SW480 (cell line): ENCODE measurements at places on chromosomes 13 and 19.

DNA sequence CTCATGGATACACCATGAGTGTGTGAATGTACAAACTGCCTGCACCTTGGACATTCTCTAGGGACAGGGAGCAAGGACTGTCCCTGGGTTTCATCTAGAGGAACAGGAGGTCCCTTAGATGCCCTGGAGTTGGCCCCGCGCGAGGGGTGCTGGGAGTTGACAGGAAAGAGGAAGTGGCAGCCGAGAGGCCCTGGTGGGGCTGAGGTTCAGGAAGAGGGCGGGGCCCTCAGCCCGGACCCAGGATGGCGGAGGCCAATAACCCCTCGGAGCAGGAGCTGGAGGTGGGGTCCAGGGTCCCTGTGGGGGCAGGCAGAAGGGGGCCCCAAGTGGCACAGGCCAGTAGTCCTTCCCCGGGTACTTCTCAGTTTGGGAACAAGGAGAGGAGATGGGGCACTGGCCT is 6.9 kb downstream of the PKN1 start:
- DNase-seq, result no peak

GRCh38 chr13:29754473-29754806 is 96.0 kb downstream of the UBL3 start:
- peak; percentile 27 for DNase-seq

GRCh38 chr19:33770107-33770506 is 26.6 kb upstream of the KCTD15 start:
- DNase-seq, result no peak

GRCh38 chr13:21326155-21327031 is 132.7 kb downstream of the ZDHHC20 start:
- no peak for DNase-seq

- DNase-seq, result no peak
Observed at GRCh38 chr13:41639237-41639904, 182.0 kb downstream of the RGCC start.

DNA sequence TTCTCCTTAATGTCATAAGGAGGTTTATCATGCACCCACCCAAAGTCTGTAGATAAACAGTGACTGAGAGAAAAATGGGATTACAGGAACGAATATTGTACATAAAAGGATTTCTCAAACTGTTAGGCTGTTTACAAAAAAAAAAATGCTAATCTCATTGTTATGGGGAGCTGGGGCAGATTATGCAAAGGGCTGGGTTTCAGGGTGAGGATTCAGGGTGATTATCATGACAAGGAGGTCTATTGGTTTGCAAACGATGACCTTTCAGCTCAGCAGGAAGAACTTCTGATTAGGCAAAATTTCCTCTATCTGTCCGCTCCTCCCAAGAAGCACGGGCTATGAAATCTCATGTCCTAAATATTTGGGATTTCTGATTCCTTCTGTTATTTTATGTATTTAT is 41.4 kb downstream of the NLRP12 start:
- DNase-seq, result no peak

GRCh38 chr19:31185261-31185660 is 164.0 kb downstream of the TSHZ3 start:
- no peak for DNase-seq

DNA sequence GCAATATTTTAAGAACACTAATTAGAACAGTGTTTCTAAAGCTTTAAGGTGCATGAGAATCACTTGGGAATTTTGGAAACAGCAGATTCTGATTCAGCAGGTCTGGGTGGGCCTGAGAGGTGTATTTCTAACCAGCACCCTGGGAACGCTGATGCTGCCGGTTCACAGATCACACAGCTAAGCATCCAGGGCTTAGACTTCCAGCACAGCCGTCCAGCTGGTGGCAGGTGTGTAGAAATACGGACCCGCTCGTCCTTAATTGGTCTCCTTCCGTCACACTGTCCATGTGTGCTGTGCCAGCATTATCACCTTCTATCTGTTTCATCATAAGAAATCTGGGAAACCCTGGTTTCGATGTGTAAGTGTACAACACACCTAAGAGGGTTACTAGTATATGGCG is 1029.0 kb downstream of the EFNB2 start:
- no peak for DNase-seq

- peak; percentile 99 for DNase-seq
Observed at GRCh38 chr19:55472463-55472862, 4.0 kb upstream of the ZNF628 start.

DNA sequence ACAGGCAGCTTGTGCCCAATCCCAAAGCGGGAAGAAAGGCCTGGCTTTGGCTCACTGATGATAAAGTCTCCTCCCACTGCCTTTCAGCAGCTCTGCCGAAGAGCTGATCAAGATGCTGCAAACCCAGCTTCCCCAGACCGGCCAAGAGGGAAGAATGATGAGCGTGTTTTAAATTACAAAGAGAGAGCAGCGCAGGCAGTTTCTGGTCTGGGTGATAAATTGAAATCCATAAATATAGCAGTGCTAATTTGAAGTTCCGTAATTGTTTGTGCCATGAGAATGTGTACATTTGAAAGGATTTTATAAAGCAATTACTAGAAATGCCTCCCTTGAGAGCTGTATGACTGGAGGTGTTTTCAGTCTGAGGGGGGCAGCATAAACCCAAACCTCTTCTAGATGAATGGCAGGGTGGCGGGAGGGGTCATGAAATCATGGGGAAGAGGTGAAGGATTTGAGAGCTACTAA is 171.8 kb downstream of the STK24 start:
- DNase-seq, result no peak

DNA sequence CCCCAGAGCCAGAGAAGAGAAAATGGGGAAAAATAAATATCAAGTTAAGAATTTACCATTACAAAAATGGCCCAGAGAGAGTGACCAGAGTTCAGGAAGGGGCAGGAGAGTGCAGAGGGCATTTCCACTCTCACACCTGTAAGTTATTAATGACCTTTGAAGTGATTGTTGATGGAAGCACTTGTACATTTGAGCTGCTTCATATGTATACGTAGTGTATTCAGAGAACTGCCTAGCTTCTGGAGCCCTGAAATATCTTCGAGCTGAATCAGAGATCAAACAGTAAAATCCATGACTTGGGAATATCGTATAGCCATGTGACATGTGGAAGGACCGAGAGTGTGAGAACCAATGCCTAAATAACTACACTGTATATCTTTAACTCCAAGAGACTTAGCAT is 49.2 kb upstream of the PCCA start:
- peak; percentile 65 for DNase-seq

- DNase-seq, result no peak
Observed at GRCh38 chr13:66210677-66211076, 1019.5 kb downstream of the PCDH9 start.

- DNase-seq, result no peak
Observed at GRCh38 chr13:105902396-105902795, 633.1 kb downstream of the EFNB2 start.

DNA sequence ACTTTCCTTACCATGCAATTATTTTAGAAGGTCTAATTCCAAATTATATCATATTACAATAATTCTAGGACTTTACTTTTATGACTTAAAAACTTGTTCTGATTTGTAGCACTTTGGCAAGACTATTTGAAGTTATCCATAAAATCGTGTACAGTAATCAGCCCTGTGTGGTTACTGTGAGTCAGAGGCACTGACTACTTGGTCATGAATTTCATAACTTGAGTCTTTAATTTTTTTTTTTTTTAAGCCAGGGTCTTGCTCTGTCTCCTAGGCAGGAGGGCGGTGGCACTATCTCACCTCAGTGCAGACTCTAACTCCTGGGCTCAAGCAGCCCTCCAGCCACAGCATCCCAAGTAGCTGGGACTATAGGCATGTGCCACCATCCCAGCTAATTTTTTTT is 1319.2 kb upstream of the SLC10A2 start:
- no peak for DNase-seq

- peak; percentile 97 for DNase-seq
Observed at GRCh38 chr13:113448885-113449692, 4.2 kb downstream of the ADPRHL1 start.

DNA sequence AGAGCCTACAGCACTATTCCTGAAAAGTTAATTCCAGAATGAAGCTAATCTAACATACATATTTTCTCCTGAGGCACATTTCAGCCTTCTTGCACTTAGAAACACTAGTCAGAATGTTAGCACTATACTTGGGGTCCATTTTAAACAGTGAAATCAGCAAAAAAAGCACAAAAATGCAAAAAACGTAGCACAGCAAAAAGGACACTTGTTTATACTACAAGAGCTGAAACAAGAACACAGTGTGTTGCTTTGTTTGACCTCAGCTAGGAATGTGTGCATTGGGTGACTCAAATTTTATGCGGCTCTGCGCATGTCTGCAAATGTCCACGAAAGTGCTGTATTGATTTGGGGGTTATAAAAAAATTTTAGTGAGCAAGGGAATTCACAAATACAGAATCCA is 226.2 kb downstream of the KCNRG start:
- DNase-seq, result no peak

- DNase-seq, result no peak
Observed at GRCh38 chr13:35143123-35143522, 201.1 kb downstream of the NBEA start.

- no peak for DNase-seq
Observed at GRCh38 chr13:43239275-43239840, 216.0 kb downstream of the DNAJC15 start.

DNA sequence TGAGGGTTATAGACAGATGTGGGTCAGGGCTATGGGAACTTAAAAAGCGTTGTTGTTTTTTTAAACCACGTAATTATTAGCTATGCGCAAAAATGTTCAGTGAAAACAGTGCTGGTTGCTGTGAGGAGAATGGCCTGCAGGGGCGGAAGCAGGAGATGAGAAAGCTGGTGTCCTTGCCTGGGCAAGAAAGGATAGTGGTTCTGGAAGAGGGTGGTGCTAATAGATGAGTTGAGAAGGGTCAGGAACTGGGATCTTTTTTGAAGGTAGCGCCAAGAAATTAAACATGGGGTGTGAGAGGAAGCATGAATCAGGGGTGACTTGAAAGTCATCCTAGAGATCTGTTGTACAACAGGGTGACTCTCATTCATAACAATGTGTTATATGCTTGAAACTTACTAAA is 4.8 kb upstream of the SMG9 start:
- peak; percentile 74 for DNase-seq

DNA sequence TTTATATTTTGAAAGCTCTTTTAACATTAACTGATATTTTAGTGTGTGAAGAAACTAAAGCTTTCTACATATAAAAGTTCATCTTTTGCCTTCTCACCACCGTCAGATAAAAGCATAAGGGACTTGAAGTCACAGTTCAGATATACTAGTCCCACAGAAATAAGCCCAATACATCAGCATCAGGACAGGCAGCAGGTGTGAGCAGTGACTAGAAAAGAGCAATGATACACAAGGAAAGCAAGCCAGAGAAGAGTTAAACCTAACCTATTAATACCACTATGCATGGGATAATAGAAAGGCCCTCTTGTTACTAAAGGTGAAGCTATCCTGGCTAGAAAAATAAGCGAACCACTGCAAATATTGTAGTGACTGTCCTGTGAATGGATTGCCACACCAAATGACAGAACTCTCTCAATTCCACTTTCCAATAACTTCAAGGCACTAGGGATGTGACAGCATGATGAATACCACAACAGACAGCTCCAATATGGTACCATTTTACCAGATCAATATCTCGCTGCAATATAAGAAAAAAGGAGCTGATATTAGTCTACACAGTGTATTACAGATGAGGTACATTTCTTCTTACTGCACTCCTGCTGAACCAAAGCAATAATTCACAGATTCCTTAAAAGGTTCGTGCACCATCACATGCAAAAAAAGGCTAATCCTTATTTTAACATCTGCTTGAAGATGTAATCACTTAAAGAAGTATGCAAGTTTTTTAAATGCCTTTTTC is 114.1 kb downstream of the DACH1 start:
- no peak for DNase-seq
